ENCODE measurements at places on chromosomes 3 and 15.

DNA sequence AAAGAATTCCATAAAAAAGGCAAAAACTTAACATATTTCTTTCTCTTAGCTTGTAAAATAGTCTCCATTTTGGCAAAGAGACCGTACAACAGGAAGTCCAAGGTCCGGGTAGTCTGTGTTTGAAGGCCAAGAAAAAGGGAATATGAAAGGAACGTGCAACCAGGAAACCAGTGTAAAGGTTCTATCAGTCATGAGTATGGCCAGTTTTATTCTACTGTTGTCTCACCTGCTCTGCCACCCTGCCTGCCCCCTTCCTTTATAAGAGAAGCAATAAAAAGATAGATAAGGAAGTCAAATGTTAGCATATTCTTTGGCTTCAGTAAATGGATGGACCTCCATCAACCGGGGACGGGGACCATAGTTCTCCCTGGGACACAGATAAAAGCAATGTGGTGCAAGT, 370.6 kb upstream of the ROBO2 start:
- no peak for DNase-seq

DNA sequence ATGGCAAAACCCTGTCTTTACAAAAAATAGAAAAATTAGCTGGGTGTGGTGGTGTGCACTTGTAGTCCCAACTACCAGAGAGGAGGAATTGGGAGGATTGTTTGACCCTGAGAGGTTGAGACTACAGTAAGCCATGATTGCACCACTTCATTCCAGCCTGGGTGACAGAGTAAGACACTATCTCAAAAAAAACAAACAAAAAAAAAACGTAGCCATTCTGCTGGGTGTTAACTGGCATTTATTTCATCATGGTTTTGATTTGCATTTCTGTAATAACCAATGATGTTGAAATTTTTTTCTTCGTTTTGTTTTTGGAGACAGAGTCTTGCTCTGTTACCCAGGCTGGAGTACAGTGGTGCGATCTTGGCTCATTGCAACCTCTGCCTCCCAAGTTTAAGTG, 63.3 kb downstream of the RPLP1 start:
- no peak for DNase-seq

DNA sequence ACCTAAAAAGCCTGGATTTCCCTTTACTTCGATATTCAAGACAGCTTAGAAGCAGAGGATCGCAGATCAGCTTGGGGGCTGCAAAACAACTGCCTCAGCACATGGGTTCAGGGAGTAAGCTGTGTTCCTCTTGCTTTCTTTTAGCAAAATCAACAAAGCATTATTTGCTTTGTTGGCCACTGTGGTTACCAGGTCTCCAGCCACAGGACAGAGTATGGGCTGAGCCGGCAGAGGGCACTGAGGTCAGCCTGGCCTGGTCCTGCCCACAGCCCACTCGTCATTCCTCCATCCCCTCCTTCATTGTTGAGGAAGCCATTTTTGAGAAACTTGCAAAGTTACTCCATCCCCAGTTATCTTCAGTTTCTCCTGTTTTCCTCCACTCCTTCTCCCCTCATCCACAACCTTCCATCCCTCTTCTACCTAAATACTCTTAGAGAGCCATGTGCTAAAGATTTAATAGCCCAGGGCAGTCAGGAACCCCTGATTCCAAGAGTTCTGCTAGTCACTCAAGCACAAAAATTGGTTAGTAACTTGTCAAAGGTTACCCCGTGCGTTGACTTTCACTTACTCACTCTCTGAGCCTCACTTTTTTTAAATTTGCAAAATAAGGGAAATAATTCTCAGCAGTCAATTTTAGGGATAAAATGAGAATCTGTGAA, 60.0 kb upstream of the HES1 start:
- DNase-seq, result no peak

DNA sequence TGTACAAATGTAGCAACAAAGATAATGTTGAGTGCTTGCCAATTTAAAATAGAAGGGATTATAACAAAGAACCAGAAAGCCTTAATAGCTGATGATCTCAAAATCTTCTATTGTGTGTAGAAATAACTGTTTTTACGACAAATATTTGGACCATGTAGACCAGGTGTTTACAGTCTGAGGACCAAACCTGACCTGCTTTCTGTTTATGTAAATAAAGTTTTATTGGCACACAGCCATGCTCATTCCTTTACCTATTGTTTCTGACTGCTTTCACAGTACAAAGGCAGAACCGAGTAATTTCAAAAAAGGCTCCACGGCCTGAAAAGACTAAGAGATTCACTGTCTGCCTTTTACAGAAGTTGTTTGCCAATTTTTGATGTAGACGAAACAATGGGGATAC, 91.8 kb downstream of the GOLIM4 start:
- DNase-seq, result no peak

DNA sequence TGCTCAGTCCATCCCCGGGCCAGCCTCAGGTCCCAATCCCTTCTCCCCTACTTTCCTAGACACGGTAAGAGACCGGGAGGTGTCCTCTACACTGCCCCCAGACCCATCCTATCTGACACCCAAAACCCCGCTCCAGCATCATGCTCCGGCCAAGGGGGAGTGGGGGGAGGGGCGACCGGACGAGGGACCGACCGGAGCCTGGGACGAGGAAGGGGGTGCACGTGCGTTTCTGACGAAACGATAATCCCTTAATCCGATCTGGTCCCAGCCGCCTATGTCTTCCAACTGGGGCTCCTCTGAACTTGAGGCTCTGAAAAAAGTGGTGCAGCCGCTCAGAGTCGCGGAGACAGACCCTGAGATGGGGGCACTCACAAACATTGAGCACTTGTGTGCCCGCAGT, 494 bp downstream of the CPLX3 start:
- DNase-seq, result no peak
